ENCODE measurements at places on chromosomes 3 and 15.

DNA sequence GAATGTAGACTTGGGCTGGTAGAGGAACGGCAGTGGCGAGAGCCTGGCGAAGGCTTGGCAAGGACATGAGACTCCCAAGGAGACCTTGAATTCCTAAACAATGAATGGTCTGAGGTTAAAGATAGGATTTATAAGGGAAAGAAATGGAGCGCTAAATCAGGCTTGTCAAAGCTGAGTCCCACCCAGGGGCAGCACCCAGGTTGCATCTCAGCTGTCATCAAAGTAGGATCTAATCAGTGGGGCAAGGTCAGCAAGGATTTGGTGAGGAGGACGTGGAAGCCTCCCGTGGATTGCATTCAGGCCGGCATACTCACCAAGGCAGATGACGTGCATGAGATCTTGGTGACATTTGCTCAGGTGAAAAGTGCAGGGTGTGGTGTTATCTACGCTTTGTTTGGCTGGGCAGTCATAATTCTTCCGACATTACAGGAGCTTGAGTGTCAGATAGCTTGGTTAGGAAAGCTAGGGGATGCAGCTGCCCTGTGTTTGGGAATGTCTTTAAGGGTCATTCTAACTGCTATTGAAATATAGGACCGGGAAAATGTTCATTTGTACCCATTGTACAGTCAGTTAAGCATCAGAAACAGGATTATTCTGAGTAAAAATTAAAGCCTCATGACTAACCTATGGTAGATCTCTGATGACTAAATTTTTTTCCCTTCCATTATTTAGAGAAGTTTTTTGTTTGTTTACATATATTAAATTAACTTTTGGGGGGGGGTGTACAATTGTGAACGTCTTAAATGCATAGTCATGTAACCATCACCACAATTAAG, 99.4 kb upstream of the TSC22D2 start:
- no peak for DNase-seq

DNA sequence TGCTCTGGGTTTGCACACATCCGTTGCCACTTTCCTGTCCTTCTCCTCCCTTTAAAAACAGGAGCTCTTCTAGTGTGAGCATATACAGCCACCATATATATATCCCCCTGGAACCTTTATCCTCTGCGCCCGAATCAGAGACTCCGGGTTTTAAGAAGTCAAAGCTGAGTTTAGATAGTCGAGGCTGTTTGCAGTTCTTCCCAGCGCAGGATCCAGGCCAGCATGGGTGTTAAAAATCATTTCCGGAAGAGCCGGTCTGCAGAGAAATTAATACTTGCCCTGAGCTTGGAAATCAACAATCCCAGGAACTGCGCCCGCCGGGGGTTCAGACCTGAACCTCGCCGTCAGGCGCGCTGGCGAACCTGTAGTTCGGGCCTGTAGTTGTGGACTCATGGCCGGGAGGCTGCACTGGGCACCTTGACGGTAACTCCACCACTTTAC, 2.3 kb downstream of the SHOX2 start:
- no peak for DNase-seq

GRCh38 chr15:63157891-63158431, 684 bp upstream of the RPS27L start:
- DNase-seq, result peak; percentile 29

- no peak for DNase-seq
Observed at GRCh38 chr15:32718821-32719716, 1.3 kb downstream of the GREM1 start.

DNA sequence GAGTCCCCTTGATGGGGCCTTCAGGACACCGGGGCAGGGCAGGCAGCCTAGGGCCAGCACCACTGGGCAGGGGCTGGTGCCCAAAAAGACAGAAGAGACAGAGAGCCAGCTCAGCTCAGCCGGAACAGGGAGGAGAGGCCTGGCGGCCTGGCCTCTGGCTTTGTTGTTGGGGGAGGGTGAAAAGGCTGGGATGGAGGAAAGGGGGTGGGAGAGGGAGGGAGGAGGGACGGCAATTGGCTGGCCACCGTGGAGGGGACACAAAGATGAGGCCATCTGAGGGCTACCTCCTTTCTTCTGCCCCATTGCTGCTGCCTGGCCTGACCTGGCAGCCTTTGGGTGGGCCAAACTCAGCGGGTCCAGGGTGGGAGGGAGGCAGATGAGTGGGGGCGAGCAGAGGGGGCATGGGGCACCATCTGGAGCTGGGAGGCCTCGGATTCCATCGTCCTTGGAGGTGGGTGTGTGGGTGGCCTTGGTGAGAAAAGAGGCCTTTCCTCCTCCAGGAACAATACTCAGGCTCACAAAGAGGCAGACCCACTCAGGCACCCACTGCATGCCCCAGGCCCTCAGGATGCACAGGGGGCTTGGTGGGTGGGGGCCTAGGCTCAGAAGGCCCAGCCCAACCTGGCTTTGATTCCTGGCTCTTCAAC, 9.3 kb downstream of the EFCC1 start:
- DNase-seq, result no peak

DNA sequence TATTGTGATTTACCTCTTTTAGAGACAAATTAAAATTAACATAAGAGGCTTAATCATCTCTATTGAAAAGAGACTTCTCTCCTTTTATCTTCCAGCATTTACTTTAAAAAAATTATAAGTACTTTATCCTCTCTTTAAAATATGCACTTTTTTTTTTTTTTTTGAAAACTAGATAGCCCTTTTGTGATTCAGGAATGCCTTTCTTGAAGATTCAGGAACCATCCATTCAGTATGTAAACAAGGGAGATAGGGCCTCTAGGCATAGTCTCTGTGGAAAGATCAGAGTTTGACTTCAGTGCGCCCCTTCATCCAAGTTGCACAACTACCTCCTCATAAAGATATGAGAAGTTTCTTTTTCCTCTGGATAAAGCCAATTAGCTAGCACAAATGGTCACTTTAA, 1163.7 kb downstream of the SI start:
- no peak for DNase-seq

DNA sequence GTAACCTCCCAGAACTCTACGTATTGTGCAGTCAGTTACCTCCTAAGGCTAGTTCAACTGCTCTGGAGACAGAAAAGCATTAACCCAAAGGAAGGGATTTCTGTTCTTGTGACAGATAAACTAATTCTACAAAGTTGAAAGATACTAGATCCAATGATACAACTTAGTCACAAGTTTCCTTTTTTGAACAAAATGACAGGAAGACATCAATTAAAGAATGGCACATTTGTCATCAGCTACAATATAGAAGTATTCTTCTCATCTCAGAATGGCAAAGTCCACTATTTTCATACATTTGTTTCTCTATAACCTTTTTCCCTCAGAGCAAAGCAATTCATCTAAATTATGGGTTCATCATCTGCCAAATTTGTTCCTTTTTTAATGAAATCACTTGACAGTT, 43.7 kb downstream of the ISL2 start:
- DNase-seq, result no peak

DNA sequence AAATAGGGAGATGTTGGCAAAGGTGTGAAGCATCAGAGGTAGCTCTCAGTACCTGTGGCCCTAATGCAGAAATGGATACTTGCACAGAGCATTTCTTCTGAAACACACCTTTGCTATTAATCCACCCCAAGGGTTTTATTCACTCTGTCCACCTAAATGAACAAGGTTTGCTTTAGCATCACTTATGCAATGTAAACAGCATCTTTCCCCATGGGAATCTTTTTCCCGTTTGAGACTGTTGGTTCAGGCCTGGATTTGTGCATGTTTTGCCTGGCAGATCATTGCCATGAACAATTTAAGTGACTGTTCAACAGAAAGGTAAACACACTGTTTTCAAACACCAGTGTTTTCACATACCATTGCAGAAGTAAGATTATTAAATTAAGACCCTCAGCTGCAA, 508.3 kb downstream of the SOX2 start:
- no peak for DNase-seq

DNA sequence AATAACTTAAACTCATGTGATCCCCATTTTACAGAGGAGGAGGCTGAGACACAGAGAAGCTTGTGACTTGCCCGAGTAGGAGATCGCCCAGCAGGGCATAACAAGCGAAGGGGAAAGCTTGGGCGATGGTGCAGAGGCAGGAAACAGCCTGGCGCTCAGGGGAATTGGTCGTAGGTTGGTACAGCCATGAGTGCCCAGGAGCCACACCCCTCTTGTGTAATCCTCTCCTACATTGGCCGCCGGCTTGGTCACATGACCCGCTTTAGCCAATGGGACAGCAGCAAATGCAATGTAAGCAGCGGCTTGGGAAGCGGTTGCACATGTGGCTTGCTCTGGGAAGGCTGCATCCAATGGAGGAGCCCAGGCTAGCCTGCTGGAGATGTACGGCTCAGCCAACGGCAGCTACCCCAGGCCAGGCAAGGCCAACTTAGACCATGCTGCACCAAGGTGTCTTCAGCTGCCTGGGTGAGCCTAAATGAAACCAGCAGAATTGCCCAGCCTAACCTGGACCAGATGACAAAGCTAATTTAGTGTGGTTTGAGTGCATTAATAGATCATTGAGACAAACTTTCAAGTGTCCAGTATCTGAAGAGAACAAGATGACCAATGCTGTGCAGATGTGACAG, 50.3 kb upstream of the SLC6A6 start:
- no peak for DNase-seq

DNA sequence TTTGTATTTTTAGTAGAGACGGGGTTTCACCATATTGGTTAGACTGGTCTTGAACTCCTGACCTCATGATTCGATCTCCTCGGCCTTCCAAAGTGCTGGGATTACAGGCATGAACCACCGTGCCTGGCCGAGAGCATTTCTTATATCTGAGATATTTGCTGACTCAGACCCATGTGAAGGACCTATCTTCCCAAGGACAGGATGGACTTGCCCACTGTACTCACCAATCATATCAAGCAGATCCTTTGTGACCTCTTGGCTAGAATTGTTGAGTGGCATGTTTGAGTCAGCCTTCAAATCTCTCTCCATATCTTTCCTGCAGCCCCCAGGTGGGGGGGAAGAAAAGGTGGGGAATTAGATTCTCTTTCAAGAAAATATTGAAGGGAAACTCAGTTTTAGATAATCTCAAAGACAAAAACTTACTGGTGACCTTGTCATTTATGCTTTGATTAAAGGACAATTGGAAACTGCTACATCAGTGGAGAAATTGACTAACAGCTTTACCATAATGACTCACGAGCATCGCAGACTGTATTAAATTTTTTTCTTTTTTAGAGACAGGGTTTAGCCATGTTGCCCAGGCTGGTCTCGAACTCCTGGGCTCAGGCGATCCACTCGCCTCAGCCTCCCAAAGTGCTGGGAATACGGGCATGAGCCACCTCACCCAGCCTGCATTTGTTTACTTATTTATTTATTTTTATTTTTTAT, 3.1 kb downstream of the C3orf62 start:
- no peak for DNase-seq

- DNase-seq, result no peak
Observed at GRCh38 chr3:31367518-31367917, 165.2 kb upstream of the STT3B start.

DNA sequence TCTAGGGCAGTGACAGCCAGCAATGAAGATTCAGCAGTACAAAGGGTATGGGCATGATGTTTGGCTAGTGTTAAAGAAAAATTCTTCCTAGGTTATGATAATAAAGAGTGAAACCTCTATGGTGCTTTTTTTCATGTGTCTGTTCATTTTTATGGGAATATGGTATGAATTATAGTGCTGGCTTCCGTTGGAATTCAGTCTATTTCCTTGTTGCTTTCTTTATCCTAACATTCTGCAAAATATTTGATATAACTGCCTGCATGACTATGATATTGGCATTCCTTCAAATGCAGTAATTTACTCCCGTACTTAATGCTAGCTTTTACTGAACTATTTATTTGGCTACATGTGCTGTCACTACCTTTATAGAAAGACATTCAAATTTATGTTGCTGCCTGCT, 57.6 kb upstream of the ATP11B start:
- no peak for DNase-seq

DNA sequence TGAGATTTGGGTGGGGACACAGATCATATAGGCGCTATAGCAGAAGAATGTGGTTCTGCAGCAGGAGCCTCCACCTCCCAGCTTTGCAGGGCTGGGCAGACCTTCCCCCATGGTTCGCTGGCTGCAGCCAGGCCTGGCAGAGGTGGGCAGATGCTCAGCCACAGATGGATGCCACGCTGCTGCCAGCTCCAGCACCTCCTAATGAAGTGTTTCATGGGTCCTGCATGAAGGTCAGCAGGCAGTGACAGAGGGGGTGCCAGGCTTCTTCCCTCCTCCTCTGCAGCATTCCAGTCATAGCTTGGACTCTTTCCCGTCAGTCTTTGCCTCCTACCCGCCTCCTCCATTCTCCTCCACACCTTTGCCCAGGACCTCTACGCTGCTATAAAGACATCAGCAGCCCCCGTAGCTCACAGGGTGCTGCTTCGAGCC, 85.9 kb downstream of the SLCO3A1 start:
- no peak for DNase-seq

GRCh38 chr3:192481638-192482037, 245.7 kb downstream of the FGF12 start:
- DNase-seq, result no peak

GRCh38 chr3:165522386-165522785, 314.8 kb downstream of the BCHE start:
- no peak for DNase-seq

- peak; percentile 60 for DNase-seq
Observed at GRCh38 chr3:101574388-101575112, 570 bp downstream of the PCNP start.

GRCh38 chr3:32432711-32433530, 41.3 kb downstream of the CMTM7 start:
- DNase-seq, result no peak

GRCh38 chr3:5690904-5691532, 503.5 kb downstream of the EDEM1 start:
- DNase-seq, result peak; percentile 38

DNA sequence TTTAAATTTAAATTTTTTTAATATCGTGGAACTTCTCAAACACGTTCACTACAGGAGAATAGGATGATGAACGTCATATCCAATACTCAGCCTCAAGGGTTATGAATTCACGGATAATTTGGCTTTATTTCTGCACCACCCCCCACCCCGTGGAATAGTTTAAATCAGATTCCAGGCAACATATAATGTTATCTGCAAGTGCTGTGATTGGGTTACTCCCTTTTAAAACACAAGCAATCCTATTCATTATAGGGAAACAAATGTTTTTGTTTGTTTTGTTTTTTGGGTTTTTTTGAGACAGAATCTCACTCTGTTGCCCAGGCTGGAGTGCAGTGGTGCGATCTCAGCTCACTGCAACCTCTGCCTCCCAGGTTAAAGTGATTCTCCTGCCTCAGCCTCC, 30.9 kb downstream of the BHLHE40 start:
- no peak for DNase-seq

- DNase-seq, result no peak
Observed at GRCh38 chr3:120791913-120792312, 49.4 kb downstream of the GTF2E1 start.

GRCh38 chr3:51813539-51813938, 34.5 kb upstream of the IQCF6 start:
- DNase-seq, result no peak

DNA sequence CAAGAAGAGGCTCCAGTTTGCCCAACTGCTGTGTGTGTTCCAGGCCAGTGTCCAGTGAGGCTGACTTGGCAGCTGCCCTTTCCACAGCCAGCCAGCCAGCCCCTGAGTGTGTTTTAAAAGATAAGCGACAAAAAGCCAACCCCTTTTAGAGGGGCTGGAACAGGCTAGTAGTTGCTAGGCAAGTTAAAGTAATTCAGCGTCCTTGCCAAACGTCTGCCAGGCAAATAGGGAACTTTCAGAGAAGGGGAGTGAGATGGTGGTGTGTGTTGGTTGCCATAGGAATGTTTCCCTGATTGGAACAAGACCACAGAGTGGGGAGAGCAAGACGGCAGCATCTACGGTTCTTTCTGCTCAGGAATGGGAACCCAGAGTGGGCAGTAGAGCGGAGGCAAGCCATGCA, 86.3 kb downstream of the TMEM108 start:
- no peak for DNase-seq
